KG1 (cell line): ENCODE measurements at places on chromosomes 12 and 14.

GRCh38 chr12:109881752-109882151 lies 1.4 kb upstream of the GLTP start:
- DNase-seq = no peak

DNA sequence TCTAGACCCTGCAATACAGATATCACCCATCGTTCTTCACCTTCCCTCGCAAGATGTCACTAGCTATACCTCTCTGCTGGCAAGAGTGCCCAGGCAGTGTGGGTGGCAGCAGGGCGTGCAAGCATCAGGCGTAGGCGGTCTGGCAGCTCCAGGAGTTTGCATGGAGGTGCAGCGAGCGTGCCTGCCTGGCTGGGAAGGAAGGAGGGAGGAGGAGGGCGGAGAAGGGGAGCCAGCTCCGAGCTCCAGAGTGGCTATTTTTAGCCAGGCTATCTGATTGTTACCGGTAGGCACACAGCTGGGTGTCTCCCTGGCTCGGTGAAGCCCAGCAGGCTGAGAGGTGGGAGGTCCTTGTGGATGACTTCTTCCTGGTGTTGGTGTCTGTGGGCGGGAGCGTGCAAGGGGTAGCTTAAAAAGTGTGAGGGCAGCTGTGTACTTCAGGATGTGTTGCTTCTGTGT lies 6.2 kb downstream of the FOXJ2 start:
- no peak for DNase-seq

- no peak for DNase-seq
Observed at GRCh38 chr14:32621585-32621984, 292.5 kb downstream of the AKAP6 start.

- DNase-seq = no peak
Observed at GRCh38 chr12:129009833-129010622, 156.8 kb downstream of the GLT1D1 start.

- DNase-seq = no peak
Observed at GRCh38 chr12:4825011-4825858, 84.5 kb upstream of the KCNA1 start.
